ENCODE measurements at places on chromosomes 13 and 19.

DNA sequence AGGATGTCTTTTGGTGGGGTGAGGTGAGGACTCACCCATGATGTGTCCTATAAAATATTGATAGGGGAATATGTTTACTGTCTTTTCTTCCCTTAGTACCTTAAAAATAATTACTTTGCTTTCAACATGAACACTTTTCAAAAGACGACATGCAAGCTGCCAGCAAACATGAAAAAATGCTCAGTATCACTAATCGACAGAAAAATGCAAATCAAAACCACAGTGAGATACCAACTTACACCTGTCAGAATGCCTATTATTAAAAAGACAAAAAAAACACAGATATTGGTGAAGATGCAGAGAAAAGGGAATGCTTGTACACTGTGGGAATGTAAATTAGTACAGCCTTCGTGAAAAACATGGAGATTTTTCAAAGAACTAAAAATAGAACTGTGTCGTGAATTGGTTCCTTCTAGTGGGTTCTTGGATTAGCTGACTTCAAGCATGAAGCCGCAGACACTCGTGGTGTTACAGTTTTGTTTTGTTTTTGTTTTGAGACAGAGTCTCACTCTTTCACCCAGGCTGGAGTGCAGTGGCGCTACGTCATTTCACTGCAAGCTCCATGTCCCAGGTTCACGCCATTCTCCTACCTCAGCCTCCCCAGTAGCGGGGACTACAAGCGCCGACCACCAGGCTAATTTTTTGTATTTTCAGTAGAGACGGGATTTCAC lies 160.9 kb downstream of the FGF9 start:
- DNase-seq: no peak

GRCh38 chr13:109576331-109576813 lies 210.0 kb downstream of the IRS2 start:
- no peak for DNase-seq

GRCh38 chr13:72368031-72368430 lies 359.4 kb downstream of the MZT1 start:
- no peak for DNase-seq

- DNase-seq: no peak
Measured at GRCh38 chr19:33340991-33341390, 32.5 kb upstream of the CEBPG start.

- no peak for DNase-seq
Measured at GRCh38 chr13:20580257-20580656, 13.3 kb downstream of the IFT88 start.

DNA sequence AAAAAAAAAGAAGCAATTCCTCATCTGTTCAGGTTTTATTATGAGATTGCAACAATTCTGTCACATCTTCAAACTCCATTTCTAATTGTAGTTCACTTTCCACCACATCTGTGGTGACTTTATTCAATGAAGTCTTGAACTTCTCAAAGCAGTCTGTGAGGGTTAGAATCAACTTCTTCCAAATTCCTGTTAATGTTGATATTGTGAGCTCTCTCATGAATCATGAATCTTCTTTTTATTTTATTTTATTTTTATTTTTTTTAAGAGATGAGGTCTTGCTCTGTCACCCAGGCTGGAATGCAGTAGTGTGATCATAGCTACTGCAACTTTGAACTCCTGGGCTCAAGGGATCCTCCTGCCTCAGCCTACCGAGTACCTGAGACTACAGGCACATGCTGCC lies 19.6 kb downstream of the ARHGAP35 start:
- DNase-seq: no peak

DNA sequence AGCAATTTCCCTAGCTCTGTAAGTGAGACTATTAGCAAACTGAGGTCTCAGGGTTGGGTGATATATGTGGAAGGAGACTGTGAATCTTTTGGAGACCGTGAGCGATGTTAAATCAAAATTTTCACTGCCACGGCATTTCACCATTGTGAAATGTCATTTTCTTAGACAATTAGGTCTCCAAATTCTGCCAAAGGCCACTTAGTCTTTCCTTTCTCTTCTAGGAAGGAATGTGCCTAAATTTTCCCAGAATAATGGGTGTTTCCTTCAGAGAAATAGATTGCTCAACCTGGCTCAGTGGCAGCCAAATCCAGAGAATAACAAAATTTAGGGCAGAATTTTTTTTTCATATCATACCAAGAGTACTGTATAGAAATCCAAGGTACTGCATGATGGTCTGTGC lies 64.5 kb upstream of the SCEL start:
- no peak for DNase-seq

- no peak for DNase-seq
Measured at GRCh38 chr13:108785844-108786243, 156.4 kb downstream of the MYO16 start.

DNA sequence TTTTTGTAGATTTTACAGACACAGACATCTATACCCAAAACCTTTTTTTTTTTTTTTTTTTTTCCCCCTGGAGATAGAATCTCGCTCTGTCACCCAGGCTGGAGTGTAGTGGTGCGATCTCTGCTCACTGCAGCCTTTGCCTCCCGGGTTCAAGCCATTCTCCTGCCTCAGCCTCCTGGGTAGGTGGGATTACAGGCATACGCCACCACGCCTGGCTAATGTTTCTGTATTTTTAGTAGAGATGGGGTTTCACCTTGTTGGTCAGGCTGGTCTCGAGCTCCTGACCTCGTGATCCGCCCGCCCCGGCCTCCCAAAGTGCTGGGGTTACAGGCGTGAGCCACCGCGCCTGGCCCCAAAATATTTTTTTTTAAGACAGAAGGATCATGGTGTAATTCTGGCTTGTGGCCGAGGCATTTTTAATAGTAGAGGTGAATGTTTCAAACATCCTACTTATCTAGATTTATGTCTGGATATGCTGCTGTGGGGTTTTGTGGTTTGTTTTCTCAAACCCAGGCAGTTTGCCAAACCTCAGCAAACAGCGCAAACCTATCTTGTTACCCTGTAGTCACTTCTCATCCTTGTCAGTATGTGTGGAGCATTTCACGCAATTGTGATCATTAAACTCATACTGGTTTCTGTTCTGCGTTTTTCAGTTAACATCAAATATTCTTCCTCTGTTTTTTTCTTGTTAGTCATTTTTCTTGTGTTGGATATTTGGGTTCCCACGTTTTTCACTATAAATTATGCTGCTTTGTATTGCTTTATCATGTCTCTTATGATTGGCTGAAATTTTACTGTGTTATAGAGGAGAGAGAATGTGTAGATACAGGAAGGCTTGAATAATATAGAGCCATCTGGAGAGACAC lies 36.2 kb upstream of the GARRE1 start:
- peak; percentile 78 for DNase-seq

- peak; percentile 8 for DNase-seq
Measured at GRCh38 chr19:55206664-55207500, 2.4 kb downstream of the PTPRH start.

- DNase-seq: no peak
Measured at GRCh38 chr13:91804724-91805123, 406.3 kb downstream of the GPC5 start.

DNA sequence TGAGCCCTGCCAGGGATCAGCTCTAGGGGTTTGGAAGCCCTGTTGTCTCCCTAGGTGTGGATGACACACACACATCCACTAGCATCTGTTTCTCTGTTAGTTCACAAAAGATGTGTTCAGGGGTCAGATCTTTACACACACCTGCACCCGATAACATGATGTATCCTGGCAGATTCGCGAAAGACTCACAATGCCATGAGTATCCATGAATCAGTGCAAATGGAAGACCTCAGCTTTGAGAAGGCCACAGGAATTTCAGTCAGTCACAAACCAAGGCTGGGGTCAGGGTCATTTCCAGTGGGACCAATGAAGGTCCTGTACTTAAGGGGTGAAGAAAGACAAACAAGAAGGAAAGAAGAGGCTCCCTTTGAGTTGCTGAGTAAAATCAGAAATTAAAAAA lies 898.2 kb downstream of the UQCRFS1 start:
- DNase-seq: no peak

DNA sequence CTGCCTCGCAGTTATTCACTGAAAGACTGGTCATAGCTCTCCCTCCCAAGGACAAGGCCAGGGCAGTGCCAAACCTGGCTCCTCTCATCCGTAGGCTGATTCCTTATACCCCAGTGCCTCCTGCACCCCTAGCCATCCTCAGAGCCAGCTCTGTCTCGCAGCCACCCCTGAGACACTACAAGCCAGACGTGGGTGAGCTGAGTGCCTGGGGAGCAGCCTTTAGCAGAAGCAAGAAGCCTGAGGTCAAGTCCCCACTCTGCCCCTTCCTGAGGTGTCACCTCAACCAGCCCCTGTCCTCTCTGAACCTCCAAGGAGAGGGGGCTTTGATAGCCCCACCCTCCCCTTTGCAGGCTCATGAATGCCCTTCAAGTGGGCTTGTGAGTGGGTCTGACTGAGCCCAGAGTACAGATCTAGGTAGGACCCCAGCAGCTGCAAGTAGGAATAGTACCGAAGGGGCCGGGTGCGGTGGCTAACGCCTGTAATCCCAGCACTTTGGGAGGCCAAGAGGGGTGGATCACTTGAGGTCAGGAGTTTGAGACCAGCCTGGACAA lies 14.8 kb upstream of the AKAP8L start:
- no peak for DNase-seq

DNA sequence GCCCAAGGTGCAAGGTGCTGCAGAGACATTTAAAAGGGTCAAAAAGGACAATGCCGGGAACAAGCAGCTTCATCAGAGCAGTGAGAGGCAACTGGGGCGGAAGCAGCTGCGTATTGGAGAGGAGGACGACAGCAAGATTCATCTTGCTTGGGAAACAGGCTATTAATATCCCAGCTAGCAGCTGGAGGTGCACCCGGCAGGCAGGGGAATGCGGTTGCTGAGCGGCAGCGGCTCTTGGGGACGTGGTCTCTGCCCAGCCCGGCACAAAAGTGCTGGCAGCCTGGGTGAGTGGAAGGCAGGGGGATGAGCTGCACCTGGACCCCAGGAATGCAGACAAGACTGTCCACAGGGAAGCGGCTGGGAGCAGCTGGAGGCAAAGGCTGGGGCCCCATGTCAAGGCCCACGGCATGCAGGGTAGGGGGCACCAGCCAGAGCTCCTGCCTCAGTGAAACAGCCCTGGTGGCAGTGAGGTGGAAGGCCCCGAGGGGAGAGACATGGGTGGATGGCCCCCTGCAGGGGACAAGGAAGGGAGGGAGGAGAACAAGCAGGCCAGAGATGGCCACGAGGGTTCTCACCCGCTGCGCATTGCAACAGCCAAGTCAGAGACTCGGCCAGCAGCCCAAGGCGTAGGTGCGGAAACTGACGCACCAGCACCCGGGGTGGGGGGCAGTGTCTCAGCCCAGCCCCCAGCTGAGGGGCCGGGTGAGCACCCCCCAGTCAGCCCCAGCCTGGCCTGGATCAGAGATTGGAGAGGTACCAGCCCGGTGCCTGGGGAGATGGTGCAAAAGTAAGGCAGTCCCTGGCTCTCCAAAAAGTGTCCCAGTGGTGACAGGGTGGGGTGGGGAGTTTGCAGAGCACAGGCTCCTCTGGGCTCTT lies 34.4 kb downstream of the PEPD start:
- DNase-seq: no peak

All from CD4-positive, alpha-beta T cell treated with Interleukin-15 for 4 hours (primary cell).